ENCODE measurements at places on chromosomes 3 and 15. TPM values are rescaled to one million over a fixed set of nuclear protein-coding genes. Genes with fewer than 3 reads are reported as not detected.

- DNase-seq = no peak
These were observed 13.3 kb upstream of the DCLK3 start for GRCh38 chr3:36777424-36778218.

- DNase-seq = no peak
These were observed 308.2 kb downstream of the ULK4 start for GRCh38 chr3:41653571-41654239.

GRCh38 chr3:107271787-107272387 lies 105.4 kb upstream of the CCDC54 start:
- no peak for DNase-seq

DNA sequence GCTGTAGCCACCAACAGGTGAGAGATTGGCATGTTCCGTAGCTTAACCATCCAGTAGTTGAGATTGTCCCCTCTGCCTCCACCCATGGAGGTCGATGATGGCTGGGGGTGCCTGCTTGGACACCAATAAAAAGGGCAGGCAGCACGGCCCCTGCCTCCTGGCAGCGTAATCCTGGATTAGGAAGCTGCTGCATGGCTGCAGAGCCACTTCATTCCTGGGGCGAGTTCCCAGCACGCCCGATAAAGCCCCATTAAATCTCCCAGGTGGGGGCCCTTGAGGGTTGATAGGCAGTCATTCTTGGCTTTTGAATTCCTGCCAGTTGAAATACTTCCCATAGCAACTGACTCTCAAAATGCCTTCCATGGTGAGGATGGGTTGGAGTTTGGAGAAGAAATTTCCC lies 67.8 kb downstream of the PLXNA1 start:
- DNase-seq = no peak

DNA sequence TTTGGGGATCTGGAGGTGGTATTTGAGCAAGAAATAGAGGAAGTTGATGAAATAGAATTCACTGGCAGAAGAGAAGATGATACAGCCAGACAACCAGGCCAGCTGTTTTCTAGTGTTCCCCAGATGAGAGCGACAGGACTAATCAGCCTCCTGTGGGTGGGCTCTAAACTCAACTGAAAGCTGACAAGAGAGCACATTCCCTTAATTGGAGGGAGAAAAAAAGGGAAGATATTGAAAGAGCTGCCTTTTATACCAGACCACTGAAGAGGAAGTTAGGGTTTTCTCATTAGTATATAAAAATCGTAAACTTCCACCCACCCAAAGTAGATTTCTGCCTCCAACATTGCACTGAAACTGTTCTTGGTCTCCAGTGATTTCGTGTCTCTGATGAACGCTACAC lies 6.5 kb upstream of the TM4SF19 start:
- no peak for DNase-seq

Gene GPR62
- total RNA-seq = not detected
